ENCODE measurements at places on chromosomes 13 and 19.

GRCh38 chr19:10878253-10878652, 6.9 kb downstream of the CARM1 start:
- DNase-seq = peak; percentile 35

GRCh38 chr13:50291611-50292010, 276.4 kb downstream of the KCNRG start:
- no peak for DNase-seq

GRCh38 chr13:98937911-98938381, 39.9 kb downstream of the DOCK9 start:
- DNase-seq = no peak

DNA sequence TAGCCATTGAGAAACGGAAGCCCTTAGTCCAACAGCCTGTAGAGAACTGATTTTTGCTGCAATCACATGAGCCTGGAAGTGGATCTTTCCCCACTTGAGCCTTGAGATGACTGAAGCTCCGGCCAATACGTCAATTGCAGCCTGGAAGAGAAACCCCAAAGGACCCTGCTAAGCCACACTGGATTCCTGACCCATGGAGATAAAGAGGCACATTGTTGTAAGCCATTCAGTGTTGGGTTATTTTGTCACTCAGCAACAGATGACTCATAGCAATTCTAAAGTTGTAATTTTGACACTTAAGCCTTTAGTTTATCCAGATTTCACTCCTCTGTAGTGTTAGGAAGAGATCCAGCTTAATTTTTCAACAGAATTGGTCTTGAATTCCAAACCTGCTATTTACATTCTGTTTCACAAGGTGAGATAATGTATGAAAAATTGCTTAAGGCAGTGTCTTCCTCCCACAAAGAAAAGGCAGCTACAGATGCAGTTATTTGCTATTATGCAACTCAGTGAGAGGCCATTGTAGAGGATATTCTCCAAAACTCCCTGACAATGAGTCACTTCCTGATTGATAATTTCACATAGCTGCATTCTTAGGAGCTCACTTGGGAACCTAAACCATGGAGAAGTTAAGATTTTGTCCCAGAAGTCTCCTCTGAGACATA, 59.4 kb upstream of the TSHZ3 start:
- no peak for DNase-seq

DNA sequence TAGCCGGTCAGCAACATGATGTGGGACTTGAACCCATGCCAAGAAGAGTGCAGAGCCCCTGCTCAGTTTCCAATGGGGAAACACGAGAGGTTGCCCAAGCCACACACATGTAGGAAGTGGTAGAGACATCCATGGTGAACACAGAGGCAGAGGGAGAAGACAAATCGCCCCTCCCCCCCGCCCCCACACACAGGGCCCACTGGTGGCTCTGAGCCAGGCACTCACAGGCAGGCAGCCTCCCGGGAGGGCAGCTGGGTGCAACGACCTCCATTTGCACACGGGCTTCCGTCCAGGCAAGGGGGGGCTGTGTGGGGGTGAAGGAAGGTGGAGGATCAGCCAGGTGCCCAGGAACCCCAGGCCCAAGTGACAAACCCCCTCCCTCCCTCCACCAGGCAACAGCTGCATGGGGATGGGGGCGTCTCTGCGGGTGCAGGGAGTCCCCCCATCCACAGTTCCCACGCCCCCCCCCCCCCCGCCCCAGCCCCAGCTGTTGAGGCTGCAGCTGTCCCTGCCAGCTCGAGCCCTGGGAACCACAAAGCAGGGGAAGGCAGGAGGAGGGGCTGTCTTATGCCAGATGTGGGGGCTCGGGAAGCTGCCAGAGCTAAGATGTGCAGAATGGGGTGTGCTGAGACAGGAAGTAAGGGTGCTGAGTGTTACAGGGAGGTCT, 3.4 kb downstream of the NOTCH3 start:
- no peak for DNase-seq

- DNase-seq = no peak
Measured at GRCh38 chr19:55679343-55680257, 4.6 kb downstream of the EPN1 start.

- no peak for DNase-seq
Measured at GRCh38 chr13:49113526-49114286, 106.4 kb upstream of the MLNR start.

DNA sequence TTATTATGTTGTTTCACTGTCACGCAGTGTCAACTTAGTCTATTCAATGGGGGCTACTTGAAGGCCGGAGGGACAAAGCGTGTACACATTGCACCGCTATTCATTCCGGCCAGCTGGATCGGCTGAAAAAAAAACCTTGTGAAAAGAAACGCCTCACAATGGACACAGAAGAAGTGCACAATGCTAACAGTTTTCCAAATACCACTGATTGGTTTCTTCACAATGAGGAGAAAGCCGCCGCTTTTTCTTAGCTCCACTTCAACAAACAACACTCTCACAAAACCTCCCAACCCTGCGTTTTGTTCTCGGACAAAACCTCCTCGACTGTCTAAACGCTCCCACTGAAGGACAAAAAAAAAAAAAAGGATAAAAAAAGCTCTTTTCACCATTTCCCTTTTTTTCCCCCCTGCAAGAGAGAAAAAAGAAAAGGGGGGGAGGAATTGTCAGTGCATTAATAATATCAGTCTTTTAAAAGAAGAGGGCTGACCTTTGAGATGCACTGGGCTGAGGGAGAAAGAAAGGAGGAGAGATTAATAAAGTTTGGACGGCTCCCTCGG, 5.4 kb downstream of the SOX21 start:
- DNase-seq = no peak

DNA sequence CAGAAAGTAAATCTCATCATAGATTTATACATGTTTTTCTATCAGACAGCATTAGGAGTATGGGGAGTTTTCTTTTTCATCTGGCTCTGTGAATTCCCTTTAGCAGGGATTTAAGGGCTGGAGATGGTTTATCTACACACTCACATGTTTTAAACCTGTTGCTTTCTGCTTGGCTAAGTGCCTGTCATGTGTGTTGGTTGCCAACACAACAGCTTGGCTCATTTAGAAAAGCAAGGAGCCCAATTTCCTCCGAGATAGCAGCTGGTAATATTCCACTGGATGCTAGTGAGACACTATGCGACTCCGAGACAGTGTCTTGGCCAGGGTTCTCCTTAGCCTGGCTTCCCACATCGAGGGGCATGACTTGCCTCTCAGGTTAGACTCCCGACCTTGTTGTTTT, 83.3 kb downstream of the KLF5 start:
- DNase-seq = no peak

GRCh38 chr19:35055715-35056179, 14.2 kb downstream of the HPN start:
- no peak for DNase-seq

DNA sequence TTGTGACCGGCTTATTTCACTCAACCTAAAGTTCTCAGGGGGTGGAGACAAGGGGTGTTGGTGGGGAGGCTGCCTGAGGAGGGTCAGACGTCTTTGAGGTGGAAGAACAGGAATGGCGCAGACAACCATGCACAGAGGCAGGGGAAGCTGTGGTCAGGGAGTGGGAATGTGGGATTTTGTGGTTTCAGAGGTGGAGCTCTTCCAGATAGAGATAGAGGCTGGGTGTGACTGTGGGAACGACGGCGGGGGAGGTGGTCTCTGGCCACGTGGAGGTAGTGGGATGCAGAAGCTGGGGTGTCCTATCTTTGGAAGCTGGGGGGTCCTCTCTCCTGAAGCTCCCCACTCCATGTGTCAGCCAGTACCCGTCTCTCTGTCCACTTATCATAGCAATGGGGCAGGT, 7.8 kb upstream of the KLK14 start:
- DNase-seq = no peak

- DNase-seq = no peak
Measured at GRCh38 chr19:51066393-51067186, 1.7 kb upstream of the KLK13 start.

DNA sequence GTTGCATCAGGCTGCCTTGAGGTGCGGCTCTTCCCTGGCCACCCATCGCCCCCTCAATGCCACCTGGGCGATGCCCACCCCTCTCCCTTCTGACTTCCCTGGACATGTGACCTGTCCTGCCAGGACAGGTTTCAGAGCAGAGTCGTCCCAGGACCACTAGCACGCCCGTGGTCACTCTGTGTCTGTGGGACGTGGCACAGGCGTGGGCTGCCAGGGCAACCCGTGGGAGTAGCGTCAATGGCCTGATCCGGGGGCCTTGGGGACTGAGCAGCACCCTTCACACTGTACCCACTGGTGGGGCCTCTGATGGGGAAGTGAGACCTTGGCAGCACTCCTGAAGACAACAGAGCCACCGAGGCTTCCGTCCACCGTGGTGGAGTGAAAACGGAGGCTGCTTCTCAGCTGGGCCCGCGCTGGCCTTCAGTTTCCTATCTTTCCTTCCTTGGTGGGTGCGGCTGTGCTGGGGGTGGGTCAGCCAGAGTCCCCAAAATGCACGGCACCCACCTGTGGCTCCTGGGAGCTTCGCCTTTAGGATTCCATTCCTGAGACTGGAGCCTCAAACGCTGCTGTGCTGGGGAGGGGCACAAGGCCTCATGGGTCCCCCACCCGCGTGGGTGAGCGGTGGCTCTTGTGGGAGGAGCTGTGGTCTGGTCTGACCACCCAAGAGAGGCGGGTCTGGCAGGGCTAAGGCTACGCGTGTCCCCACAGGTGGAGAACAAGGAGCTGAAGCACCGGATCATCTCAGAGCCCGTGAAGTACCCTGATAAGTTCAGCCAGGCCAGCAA, 26.7 kb upstream of the TMEM255B start:
- DNase-seq = peak; percentile 24

GRCh38 chr13:51614350-51614786, 30.1 kb downstream of the WDFY2 start:
- peak; percentile 29 for DNase-seq

DNA sequence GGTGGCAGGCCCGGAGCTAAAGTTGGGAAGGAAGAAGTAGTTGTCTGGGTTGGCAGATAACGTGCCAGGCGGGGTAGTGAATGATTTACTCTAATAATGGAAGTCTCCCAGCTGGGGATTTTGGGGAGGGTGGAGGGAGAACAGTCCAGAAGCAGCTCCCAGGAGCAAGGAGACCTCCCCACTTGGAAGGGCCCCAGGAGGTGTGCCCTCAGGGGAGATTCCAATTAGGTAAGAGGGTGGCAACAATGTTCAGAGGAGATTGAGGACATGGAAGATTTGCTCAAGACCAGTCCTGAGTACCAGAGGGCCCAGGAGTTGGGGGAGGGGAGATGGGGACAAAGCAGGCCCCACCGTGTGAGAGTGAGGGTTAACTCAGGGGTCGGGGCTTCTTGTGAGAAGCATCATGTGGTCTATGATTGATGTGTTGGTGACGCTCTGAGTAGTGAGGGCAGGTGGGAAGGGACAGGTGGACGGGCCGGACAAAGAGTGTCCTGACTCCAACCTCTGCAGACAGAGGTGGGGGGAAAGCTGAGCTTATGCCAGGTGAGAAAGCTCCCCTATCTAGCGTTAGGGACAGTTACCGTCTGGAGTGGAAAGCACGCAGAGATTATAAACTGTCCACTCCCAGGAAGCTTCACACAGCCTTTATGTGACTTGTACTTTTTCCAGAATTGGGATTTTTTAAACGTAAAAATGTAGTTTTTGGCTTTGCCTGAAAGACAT, 3.5 kb downstream of the SPINT2 start:
- no peak for DNase-seq

DNA sequence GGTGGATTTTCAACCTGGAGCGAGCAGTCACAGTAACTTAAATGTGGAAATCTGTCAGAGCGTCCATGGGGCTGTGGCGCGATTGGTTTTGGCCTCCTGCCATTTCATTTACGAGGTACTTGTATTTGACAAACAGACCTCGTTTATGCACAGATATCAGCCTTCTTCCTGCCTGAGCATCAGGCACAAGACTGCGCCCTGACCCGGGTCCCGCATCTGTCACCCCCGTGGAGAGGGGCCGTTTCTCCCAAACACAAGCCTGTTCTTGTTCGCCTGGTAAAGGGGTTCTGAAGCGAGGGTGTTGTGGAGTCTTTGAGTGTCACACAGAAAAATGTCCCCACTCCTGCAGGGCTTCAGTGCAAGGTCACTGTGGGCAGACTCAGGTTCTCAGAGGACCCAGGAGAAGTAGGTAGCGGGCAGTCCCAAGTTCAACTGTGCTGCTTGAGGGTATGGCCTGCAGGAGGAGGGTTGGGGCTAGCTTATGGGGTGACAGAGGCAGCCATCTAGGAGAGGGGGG, 202.3 kb downstream of the URI1 start:
- DNase-seq = no peak

- DNase-seq = peak; percentile 16
Measured at GRCh38 chr13:45120967-45121831, 889 bp downstream of the GTF2F2 start.

GRCh38 chr19:32976223-32976805, 4.3 kb downstream of the FAAP24 start:
- peak; percentile 55 for DNase-seq

DNA sequence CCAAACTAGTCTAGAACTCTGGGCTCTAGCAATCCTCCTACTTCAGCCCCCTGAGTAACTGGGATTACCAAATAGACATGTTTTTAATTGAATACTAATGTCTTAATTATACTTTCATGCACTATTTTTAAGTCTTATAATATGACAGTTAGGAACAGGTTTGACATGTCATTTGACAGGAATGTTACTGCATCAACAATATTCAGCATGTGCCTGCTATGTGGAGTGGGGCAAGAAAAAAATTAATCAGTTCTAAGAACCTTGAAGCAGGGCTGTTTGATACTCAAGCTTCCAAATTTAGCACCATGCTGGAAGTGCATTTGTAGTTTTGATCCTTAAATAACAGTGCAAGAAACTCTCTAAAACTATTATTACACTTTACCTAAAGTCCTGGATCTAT, 265.3 kb downstream of the MZT1 start:
- DNase-seq = no peak

- DNase-seq = no peak
Measured at GRCh38 chr19:55132453-55133129, 15.2 kb upstream of the PPP1R12C start.

GRCh38 chr13:39604756-39605155, 1.8 kb upstream of the LHFPL6 start:
- no peak for DNase-seq

DNA sequence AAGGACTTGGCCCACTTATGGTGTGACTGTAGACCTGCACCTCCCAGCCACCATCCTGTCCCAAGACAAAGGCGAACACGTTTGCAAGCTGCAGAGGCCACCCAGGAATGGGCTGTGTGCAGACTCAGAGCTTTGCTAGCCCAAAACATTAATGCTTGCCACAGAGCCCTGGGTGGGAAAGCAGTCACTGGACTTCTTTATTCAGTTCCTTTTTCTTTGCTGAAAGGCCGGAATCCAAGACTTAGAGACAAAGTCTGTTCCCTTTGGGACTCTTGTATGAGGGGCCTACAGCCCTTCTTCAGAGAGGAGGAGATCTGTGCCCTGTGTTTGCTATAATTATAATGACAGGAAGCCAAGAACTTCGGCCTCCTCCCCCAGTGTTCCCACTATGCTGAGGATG, 167.8 kb downstream of the DLEU7 start:
- no peak for DNase-seq

DNA sequence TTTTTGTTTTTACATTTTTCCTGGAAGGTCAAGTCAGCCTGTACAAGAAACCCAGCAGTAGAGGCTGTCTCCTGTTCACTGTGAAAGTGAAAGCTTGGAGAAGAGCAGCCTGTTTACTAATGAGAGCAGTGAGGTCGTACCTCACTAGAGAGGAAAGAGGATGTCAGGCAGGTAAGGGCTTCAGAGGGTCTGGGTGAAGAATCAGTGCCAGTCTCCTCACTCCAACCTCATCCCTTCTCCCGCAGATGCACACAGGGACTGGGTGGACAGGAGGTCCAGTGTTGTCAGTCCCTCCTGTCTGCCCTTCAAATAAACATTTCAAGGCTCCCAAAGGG, 462.5 kb downstream of the KLF5 start:
- no peak for DNase-seq
